T-cell (primary cell): ENCODE measurements at places on chromosomes 4 and X. TPM values are rescaled to one million over a fixed set of nuclear protein-coding genes. Genes with fewer than 3 reads are reported as not detected.

ABLIM2 gene
- total RNA-seq, result 5.5 TPM

SPANXN3 gene
- not detected for total RNA-seq

DCAF4L1 gene
- total RNA-seq, result 0.37 TPM

LDB2 gene
- 0.39 TPM for total RNA-seq

SYTL4 gene
- 0.12 TPM for total RNA-seq

TECRL gene
- total RNA-seq, result not detected

HERC5 gene
- 12.6 TPM for total RNA-seq

RHOXF1 gene
- 0.69 TPM for total RNA-seq

GRCh38 chrX:112997991-112998390, 157.4 kb upstream of the AMOT start:
- no peaks in the 10 kb centered on the region for H3K4me1 ChIP-seq
- no peak overlapping the region for H3K4me3 ChIP-seq
- no peaks in the 10 kb centered on the region for H3K36me3 ChIP-seq
- no peaks in the 10 kb centered on the region for H3K27me3 ChIP-seq
- no peak for DNase-seq

GRCh38 chr4:4415806-4416805, 29.2 kb downstream of the NSG1 start:
- no peak overlapping the region for H3K27ac ChIP-seq
- H3K4me1 ChIP-seq, result peaks cover 23% of the 10 kb centered on the region
- no peak overlapping the region for H3K4me3 ChIP-seq
- no peaks in the 10 kb centered on the region for H3K27me3 ChIP-seq
- peaks cover 20% of the 10 kb centered on the region for H3K36me3 ChIP-seq

DNA sequence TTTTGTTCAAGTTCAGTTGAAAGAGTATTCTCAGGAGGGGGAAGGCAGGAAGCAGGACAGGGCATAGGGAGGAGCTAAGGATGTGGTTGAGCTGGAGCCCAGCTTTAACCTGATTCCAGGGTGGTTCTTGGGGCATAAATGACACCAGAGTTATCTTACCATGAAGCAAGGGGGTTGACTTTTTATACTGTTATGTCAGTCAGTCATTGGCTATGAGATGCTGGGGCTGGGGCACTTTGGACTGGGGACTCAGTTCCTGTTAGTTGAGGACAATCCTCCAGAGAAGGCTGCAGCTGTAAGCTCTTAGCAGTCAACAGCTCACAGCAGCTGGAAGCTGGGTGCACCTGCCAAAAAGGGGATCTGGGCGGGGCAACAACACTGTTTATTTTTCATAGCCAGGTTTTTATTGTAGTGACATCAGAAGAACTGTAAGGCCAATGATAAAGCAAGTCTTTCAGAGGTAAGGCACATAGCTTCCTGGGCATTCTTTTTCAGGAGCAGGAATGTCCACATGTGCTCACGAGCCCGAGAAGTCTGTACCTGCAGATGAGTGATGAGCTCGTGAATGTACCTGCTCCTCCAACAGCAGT, 78.5 kb downstream of the MID1IP1 start:
- peaks cover 3% of the 10 kb centered on the region for H3K4me1 ChIP-seq
- no peak for DNase-seq
- no peak overlapping the region for H3K27ac ChIP-seq
- no peaks in the 10 kb centered on the region for H3K27me3 ChIP-seq
- no peak overlapping the region for H3K4me3 ChIP-seq
- no peaks in the 10 kb centered on the region for H3K36me3 ChIP-seq

DNA sequence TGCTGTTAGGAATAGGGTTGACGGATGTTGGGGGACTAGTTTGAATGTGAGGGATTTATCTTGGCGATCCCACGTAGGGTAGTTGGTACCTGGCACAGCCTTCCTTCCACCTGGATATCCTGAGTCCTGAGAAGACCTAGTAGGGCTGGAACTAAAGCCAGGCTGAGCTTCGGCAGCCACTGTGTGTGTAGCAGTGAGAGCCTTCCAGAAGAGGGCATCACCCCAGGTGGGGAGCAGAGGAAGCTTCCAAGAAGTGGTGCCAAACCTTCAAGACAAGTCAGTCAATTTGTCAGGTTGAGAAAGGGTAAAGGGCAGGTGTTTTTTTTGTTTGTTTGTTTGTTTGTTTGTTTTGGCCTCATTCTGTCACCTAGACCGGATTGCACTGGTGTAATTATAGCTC, 1.2 kb upstream of the FGFBP2 start:
- H3K4me3 ChIP-seq, result no peak overlapping the region
- peaks cover 22% of the 10 kb centered on the region for H3K4me1 ChIP-seq
- no peaks in the 10 kb centered on the region for H3K27me3 ChIP-seq
- H3K27ac ChIP-seq, result no peak overlapping the region
- DNase-seq, result no peak

- no peak overlapping the region for H3K27ac ChIP-seq
- no peaks in the 10 kb centered on the region for H3K4me1 ChIP-seq
- no peak overlapping the region for H3K4me3 ChIP-seq
- no peaks in the 10 kb centered on the region for H3K36me3 ChIP-seq
These were observed 164.8 kb upstream of the ZIC3 start for GRCh38 chrX:137401092-137401491.

- no peaks in the 10 kb centered on the region for H3K36me3 ChIP-seq
- H3K27ac ChIP-seq, result no peak overlapping the region
- H3K27me3 ChIP-seq, result peaks cover 4% of the 10 kb centered on the region
- H3K4me1 ChIP-seq, result no peaks in the 10 kb centered on the region
These were observed 4.0 kb downstream of the TCEAL2 start for GRCh38 chrX:102129473-102129872.

DNA sequence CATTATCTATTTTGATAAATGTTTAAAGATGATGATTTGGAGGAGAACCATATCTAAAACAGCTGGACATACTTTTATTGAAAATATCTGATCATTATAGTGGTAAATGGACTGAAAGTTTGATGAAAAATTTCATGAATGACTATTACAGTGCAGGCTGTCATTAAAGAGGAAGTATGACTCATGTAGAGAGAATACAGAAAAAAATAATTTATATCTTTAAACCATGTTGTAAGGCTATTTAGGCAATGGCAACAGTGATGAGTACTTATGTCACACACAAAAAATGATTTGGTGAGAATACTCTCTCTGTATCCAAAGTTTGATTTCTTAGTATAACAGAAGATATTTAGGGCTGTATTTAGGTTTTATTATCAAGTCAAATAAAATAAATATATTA, 3.9 kb upstream of the GLRB start:
- no peaks in the 10 kb centered on the region for H3K36me3 ChIP-seq
- no peak for DNase-seq
- H3K27ac ChIP-seq, result no peak overlapping the region

- H3K4me3 ChIP-seq, result no peak overlapping the region
- no peak for DNase-seq
- no peak overlapping the region for H3K27ac ChIP-seq
- H3K27me3 ChIP-seq, result no peaks in the 10 kb centered on the region
- no peaks in the 10 kb centered on the region for H3K36me3 ChIP-seq
These were observed 1.2 kb upstream of the UBA6 start for GRCh38 chr4:67702166-67702565.

- H3K27ac ChIP-seq, result no peak overlapping the region
- DNase-seq, result no peak
- H3K4me1 ChIP-seq, result no peaks in the 10 kb centered on the region
- H3K36me3 ChIP-seq, result no peaks in the 10 kb centered on the region
- H3K4me3 ChIP-seq, result no peak overlapping the region
These were observed 182.2 kb upstream of the ATOH1 start for GRCh38 chr4:93646233-93646930.

GRCh38 chr4:176333076-176333475, 13.3 kb downstream of the SPCS3 start:
- H3K4me3 ChIP-seq, result no peak overlapping the region
- no peaks in the 10 kb centered on the region for H3K36me3 ChIP-seq
- H3K27me3 ChIP-seq, result no peaks in the 10 kb centered on the region

DNA sequence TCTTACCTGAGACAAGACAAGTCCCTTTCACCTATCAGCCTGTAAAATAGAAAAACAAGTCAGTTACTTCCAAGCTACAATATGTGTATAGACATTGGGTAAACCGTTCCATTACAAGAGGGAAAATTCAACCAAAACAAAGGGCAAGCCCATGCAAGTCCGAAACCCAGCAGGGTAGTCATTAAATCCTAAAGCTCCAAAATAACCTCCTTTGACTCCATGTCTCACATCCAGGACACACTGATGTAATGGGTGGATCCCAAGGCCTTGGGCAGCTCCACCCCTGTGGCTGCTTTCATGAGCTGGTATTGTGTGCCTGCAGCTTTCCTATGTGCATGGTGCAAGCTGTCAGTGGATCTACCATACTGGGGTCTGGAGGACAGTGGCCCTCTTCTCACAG, 14.7 kb upstream of the FAM47B start:
- H3K36me3 ChIP-seq, result no peaks in the 10 kb centered on the region
- H3K4me1 ChIP-seq, result no peaks in the 10 kb centered on the region
- H3K27me3 ChIP-seq, result no peaks in the 10 kb centered on the region

DNA sequence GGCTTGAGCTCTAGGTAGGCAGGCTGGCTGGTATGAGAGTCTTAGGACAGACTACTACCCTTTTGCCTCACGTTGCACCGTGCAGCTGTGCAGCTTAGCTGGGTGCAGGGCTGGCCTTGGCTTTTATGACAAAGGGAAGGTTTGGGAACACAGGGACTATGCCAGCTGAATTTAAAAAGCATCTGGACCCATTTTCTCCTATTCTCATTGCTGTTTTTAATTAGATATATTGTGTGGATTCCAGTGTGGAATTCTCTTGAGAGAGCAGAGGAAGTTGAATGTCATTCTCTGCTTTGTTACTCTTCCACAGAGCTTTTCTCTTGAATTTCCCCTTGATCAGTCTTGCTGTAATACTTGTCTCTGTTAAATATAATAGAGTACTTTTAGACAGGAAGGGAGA, 192.7 kb downstream of the ZNF330 start:
- no peak for DNase-seq
- no peaks in the 10 kb centered on the region for H3K36me3 ChIP-seq
- H3K4me1 ChIP-seq, result no peaks in the 10 kb centered on the region
- no peak overlapping the region for H3K4me3 ChIP-seq

GRCh38 chr4:156781852-156782251, 189.7 kb downstream of the PDGFC start:
- H3K4me1 ChIP-seq, result no peaks in the 10 kb centered on the region
- DNase-seq, result no peak
- H3K4me3 ChIP-seq, result no peak overlapping the region
- no peaks in the 10 kb centered on the region for H3K27me3 ChIP-seq
- no peak overlapping the region for H3K27ac ChIP-seq

- H3K4me3 ChIP-seq, result no peak overlapping the region
- no peak overlapping the region for H3K27ac ChIP-seq
- no peaks in the 10 kb centered on the region for H3K36me3 ChIP-seq
- DNase-seq, result no peak
- no peaks in the 10 kb centered on the region for H3K4me1 ChIP-seq
- H3K27me3 ChIP-seq, result no peaks in the 10 kb centered on the region
These were observed 1.7 kb downstream of the PRAF2 start for GRCh38 chrX:49071877-49072711.
